ENCODE measurements at places on chromosomes 7 and 10.

GRCh38 chr7:68009716-68010115, 1013.1 kb downstream of the TYW1 start:
- no peak for ATAC-seq

GRCh38 chr10:105075031-105075430, 433.9 kb downstream of the SORCS3 start:
- no peak for ATAC-seq

GRCh38 chr7:33503736-33504135, 374.4 kb downstream of the BBS9 start:
- ATAC-seq = no peak

- no peak for ATAC-seq
These were observed 44.1 kb downstream of the CHST3 start for GRCh38 chr10:72008096-72008981.

DNA sequence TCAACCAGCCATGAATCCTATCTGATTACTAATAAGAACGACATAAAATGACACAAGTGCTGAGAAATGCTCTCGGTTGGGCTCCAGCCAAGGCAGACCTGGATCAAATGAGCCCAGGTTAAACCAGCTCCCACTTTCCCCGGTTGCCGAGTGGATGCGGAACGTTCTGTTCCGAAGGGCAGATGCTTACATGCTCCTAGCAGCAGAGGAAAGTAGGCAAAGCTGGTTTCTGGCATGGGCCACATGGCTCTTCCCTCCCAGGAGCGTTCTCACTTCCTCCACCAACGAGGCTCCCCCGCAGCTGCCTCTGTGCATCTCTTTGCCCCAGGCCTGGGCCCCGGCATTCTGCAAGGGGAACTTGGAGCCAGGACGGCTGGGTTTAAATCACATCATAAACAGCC, 61.8 kb upstream of the SDK1 start:
- no peak for ATAC-seq

GRCh38 chr10:120253131-120253530, 203.9 kb upstream of the PLPP4 start:
- ATAC-seq = no peak

- no peak for ATAC-seq
These were observed 122.9 kb downstream of the LYZL1 start for GRCh38 chr10:29411666-29412315.

DNA sequence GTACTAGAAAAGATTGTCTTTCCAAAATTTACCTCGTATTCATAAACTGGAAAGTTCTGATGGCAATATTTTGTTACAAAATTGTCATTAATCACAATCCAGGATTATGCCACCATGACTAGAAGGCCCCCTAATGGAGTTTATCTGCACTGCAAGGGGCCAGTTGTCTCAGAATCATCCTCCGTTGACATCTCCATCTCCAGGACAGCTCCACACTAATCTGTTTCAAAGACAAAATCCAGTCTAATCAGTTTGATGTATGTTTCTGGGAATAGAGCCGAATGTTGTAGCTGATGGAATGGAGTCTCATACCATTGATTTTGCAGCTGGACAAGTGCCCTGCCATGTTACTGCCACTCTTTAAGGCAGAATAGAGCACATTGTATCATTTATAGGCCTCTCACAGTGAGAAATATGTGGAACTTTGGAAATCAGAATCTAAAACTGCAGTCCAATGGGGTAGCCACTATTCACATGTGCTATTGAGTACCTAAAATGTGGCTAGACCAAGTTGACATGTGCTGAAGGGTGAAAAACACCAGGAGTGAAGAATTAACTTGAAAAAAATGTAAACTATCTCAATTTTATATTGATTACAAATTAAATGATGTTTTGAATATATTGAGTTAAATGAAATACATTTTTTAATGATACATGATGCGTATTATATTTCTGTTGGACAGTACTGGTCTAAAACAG, 38.3 kb upstream of the TOMM7 start:
- ATAC-seq = no peak

- no peak for ATAC-seq
These were observed 11.9 kb downstream of the ZCCHC24 start for GRCh38 chr10:79433324-79434222.
